ENCODE measurements at places on chromosomes 7 and 10.

GRCh38 chr7:19284596-19285300 lies 139.5 kb upstream of the FERD3L start:
- no peak for DNase-seq

DNA sequence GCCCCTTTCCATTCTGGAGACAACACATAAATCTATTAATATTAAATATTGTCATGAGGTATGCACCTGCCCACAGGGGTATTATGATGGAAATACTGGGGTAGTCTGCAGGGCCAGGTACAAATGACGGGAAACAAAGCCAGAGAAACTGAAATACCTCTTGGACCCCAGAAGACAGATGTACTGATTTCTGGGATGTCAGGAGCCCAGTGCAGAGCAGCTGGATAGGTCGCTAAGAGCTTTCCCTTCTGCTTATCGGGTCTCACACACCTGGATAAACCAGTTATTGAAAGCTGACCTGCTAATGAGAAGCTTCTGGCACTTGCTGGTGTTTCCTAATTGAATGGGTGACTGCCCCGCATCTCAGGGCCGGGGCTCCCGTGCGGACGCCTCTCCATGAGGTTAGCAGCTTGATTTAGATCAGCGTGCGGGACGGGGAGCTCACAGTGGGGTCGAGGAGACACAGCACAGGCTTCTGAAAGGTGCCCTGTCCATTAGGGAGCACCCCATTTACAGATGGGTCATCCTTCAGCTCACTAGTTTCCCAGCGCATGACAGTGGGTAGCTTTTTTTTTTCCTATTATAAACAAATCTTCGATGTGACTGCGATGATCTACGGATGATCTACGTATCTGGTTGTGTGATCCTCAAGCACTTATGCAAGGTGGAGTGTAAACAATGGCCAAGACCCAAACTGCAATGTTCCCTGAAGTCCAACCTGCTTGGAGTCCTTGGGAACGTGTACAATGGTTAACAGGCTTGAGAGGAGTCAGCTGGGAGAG lies 1.5 kb upstream of the INSIG1 start:
- DNase-seq = no peak

- no peak for DNase-seq
Measured at GRCh38 chr10:28676326-28676967, 874 bp upstream of the BAMBI start.

GRCh38 chr7:129122751-129123509 lies 21.6 kb upstream of the TSPAN33 start:
- DNase-seq = no peak

DNA sequence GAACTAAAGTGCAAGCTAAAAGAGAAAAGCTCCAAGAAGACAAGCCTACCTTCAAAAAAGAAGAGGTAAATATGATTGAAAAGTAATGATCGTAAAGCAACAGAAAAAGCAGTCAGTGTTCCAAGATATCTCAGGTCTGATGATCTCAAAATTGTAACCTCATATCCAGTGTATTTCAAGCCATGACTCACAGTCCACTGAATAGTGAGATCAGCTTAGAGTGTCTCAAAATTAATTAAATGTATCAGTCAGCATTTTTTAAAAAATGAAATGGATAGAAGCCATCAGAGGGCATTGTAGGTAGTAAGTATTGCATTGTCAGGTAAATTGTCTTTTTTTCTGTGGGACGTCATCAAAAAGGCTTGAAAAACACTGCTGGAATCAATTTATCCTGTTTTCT lies 50.6 kb upstream of the AGBL3 start:
- DNase-seq = no peak

DNA sequence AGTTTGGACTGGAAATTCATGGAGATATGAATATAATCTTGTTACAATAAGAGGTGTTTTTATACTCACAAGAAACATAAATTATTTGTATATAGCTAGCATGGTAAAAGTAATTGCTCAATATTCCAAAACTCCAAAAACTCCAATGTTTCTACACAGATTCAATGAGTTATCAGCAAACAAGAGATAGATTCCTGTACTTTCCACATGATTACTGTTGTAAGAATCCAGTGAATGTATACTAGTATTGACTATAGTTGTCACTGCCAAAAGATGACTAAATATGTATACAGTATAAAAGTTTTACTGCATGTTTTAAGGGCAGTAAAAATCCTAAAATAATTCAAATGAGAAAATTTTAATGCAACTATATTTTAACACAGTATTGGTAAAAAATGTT lies 10.7 kb downstream of the ATOH7 start:
- no peak for DNase-seq

- DNase-seq = no peak
Measured at GRCh38 chr10:109741712-109742111, 181.6 kb downstream of the XPNPEP1 start.

DNA sequence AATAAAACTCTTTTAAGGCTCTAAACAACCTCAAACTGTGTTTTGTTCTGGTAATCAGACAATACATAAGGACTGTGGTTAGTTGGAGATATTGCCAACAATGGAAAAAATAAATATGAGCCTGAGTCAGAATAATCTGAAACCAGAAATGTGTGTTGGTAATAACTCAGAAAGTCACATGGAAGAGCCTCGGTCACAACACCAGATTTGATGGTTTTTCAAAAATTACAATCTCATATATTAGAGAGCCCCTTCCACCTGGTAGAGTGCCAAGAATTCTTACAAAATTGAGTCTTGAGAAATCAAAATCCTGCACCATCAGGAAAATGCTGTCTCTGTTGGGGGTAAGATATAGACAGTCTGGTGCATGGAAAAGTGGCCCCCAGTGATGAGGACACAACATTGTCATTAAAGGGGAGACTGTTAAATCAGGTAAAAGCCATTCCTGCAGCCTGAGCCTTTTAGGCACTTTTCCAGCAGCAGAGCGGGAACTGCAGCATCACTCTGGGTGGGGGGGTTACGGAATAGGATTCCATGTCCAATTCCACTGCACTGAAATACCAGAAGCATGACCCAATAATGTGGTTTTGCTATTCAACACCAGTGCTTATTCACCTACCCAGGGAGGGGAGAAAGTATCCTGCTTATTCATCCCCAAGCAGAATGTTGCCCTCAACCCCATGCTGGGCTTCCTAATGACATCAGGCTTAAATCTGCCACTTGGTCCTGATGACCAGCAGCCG lies 9.5 kb upstream of the ADAM12 start:
- DNase-seq = no peak

- DNase-seq = peak; percentile 22
Measured at GRCh38 chr7:94509264-94509886, at the start of gene CASD1. Gene CASD1, plus strand, starts transcription at chr7:94509809. Its CDS starts 276 bp downstream, at chr7:94510085.

DNA sequence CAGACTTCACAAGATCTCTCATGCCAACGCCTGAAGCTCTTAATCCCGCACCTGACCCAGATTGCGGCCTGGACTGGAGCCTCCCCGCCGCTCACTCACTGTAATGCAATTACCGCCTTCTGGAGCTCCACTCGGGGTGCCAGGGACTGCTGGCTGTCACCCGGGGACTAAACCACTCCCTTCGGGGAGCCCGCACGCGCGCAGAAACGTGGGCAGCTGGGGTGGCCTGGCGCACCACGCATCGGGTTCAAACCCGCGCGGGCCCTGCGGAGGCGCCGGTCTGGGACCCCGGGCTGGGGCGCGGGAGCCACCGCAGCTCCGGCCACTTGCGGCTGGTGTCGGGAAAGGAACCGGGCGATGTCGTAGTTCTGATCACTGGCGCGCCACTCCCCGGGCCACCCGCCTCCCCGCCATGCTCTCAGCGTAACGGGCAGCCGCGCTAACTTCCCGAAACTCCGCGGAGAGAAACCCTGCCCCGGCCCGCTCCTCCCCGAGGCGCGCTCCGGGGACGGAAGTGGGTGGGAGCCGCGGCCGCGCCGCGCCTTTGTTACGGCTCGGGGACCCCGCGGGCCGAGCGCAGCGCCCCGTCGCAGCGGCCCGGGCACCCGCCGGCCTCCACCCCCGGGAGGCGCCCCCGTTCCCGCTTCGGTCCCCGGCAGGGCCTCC lies 100.3 kb upstream of the SVIL start:
- DNase-seq = peak; percentile 25

DNA sequence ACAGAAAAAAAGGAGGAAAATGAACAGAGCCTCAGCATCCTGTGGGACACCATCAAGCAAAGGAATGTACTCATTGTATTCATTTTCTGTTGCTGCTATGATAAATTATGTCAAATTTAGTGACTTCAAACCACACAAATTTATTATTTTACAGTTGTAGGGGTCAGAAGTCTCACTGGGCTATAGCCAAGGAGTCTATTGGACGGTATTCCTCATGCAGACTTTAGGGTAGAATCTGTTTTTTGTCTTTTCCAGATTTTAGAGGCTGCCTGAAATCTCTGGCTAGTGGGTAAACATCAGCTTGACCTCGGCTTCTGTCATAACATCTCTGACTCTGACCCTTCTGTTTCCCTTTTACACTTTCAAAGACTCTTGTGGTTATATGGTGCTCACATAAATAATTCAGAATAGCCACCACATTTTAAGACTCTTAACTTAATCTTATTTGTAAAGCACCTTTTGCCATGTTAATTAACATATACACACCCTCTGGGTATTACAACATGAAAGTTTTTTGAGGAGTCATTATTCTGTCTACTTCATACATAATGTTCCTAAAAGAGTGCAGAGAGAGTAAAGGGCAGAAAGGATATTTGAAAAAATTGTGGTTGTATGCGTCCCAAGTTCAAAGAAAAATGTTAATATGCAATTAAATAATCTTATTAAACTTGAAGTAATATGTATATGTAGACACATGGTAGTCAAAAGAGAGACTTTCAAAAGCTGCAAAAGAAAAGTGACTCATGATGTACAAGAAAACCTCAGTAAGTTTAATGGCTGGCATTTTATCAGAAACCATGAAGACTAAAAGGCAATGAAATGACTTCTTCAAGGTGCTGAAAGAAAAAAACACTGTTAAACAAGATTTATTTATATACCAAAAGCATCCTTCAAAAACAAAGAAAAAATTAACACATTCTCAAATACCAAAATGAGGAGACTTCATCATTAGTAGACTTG lies 70.8 kb upstream of the MEOX2 start:
- DNase-seq = no peak

DNA sequence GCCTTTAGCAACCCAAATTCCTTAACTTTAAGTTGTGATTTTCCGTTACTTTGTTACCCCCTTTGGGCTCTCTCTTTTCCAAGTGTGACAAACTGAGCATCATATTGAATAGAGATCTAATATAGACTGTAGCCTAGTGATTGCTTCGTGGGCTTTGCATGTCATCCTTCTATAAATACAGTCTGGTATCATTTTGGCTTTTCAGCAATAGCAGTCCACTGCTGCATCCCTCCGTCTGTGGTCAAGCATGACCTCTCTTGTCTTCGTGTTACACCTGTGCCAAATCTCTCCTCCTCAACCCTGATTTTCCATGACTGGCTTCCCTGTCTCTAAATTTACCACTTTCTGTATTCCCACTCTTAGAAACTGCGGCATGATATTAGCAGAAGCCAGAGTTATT lies 53.8 kb upstream of the AGK start:
- no peak for DNase-seq

DNA sequence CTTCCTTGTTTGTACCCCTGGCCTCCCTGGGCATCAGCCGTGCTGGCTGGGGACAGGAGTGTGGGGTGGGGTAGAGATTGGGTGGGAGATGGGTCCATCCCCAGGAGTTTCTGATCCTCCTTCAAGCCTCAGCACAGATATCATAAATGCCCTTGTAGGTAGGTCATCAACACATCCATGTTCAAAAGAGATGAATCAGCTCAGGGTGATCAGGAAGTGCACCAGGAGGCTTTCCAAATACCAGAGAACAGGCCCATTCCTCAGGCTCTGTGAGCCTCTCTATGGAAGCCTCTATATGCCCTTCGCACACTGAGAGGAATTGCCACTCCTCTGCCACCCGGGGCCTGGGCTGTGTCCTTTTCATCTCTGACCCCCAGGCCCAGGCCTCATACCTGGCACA lies 31.9 kb upstream of the ADCYAP1R1 start:
- DNase-seq = no peak

- no peak for DNase-seq
Measured at GRCh38 chr10:125538947-125539731, 143.8 kb downstream of the TEX36 start.

DNA sequence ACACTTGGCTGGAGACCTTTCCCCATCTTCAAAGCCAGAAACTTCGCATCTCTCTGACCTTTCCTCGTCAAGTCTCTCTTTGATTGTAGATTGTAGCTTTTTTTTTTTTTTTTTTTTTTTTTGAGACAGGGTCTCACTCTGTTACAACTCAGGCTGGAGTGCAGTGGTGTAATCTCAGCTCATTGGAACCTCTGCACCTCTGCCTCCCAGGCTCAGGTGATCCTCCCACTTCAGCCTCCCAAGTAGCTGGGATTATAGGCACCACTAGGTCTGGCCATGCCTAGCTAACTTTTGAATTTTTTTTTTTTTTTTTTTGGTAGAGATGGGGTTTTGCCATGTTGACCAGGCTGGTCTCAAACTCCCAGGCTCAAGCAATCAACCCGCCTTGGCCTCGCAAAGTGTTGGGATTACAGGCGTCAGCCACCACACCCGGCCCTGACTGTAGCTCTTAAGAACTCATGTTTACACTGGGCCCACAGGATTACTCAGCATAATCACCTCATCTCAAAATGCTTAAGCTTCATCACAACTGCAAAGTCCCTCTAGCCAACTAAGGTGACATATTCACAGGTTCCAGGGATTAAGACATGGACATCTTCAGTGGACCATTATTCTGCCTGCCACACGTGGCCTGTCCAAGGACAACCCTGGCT lies 11.7 kb downstream of the POLL start:
- DNase-seq = no peak

GRCh38 chr7:25951414-25952260 lies 200.4 kb upstream of the NFE2L3 start:
- DNase-seq = no peak

- DNase-seq = no peak
Measured at GRCh38 chr10:110914431-110914830, 4.5 kb downstream of the BBIP1 start.

DNA sequence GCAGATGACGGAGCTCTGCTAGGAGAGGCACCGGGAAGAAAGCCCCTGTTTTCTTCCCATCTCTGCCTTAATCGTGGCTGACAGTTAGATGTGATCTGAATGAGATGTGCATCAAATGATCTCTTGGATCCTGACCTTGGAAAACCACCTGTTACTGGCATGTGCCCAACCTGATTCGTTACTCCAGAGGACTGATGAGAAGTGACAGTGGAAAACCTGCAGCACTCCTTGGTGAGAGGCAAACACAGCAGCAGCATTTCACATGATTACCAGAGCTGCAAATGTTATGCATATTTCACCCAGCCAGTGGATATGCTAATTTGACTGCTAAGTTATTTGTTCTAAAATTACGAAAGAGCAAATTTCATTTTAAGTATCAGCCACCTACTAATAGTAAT lies 95.3 kb downstream of the PTPRN2 start:
- no peak for DNase-seq

DNA sequence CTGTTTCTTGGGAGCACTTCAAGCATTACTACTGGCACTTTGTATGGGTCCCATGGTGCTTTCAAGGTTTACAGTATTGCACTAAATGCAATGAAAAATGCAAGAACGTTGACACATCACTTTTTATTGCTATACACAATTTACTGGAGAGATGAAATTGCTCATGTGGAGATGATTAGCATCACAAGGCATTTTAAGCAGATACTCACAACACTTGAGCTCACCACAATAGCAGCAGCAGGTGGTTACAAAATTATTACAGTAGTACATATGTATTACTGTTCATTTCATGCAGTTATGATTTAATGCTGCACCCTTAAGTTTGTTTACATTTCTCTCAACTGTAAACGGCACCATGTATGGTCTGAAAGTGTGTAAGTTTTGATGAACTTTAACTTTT lies 537.7 kb downstream of the GRM8 start:
- no peak for DNase-seq

GRCh38 chr7:44326261-44327125 lies 1.1 kb upstream of the CAMK2B start:
- no peak for DNase-seq

- DNase-seq = no peak
Measured at GRCh38 chr7:2647594-2648172, 15.9 kb downstream of the TTYH3 start.
